ENCODE measurements at places on chromosomes 4 and X.

GRCh38 chr4:128827296-128827695 is 17.8 kb downstream of the JADE1 start:
- DNase-seq, result no peak

GRCh38 chr4:112901962-112902411 is 147.5 kb upstream of the ANK2 start:
- no peak for DNase-seq

DNA sequence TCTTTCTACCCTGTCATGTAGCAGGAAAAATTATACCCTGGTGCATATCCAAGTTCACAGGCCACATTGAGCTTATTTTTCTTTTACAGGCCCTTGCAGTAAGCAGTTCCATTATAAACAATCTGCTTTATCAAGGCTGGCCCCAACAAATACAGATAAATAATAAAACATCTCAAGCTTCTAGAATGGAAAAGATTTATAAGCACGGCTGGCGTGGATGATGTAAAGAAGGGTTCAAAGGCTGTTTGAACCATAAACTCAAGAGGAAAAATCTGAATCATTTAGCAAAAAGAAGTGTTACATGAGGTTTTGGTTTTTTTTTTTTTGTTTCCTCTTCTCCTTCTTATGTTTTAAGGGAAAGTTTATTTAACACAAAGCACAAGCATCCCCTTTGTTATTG is 109.7 kb downstream of the UNC5C start:
- no peak for DNase-seq

- DNase-seq, result no peak
Measured at GRCh38 chr4:53767482-53767881, 176.2 kb upstream of the LNX1 start.

DNA sequence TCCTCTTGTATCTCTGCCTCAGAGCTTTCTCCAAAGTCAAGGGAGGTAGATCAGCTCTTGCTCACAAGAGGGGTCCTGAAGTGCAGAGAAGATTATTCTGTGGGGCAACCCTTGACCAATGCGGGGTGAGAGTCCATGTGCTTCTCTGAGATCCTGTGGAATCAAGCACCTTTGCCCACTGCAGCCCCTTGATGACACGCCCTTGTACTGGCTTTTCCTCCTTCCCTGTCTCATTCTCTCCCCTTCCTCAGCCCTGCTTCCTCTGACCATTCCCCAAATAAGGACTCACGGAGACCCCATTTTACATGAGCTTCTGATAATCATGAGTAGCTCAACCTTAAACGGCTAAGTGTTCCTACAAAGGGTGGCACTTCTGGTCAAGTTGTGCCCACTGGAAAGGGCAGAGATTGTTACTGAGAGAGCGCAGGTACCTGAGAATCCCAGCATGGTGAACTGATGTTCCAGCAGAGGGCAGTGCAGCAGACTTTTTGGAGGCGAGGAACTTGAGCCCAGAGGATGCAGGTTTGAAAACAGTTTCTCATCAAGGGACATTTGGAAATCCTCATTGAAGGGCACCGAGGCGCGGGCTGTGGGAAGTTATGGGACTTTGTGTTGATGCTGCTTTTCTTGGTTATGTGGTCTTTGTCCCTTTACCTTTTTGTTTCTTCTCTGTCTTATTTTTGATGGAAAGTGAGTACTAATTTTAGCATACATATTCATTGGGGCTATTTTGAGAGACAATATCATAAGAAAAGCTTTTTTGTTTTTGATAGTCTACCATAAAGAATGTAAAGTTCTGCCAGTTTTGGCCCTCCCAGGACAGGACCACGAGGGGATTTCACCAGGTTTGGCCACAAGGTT is 201.3 kb downstream of the RBM46 start:
- DNase-seq, result no peak

DNA sequence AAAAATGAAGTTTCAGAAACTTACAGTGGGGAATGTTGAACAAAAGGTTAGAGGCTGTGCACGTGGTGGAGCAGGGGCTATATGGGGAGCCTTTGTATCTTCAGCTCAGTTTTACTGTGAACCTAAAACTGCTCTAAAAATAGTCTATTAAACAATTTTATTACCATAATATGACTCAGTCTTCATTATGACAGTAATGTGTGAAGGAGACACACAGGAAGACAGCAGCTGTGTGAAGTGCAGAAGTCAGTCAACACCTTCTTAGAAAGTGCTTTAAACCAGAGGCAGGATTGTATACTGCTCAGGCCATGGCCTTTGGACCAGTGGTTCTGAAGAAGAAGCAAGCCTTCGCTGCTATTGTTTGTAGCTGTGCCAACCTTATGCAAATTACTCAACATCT is 89.7 kb downstream of the ARHGAP10 start:
- no peak for DNase-seq

GRCh38 chr4:71304289-71304850 is 34.5 kb upstream of the SLC4A4 start:
- DNase-seq, result no peak

- DNase-seq, result no peak
Measured at GRCh38 chr4:24282446-24282845, 301.9 kb downstream of the DHX15 start.

GRCh38 chrX:108732630-108733321 is 3.6 kb downstream of the IRS4 start:
- DNase-seq, result no peak

- no peak for DNase-seq
Measured at GRCh38 chrX:31233941-31234496, 162.2 kb upstream of the FTHL17 start.

DNA sequence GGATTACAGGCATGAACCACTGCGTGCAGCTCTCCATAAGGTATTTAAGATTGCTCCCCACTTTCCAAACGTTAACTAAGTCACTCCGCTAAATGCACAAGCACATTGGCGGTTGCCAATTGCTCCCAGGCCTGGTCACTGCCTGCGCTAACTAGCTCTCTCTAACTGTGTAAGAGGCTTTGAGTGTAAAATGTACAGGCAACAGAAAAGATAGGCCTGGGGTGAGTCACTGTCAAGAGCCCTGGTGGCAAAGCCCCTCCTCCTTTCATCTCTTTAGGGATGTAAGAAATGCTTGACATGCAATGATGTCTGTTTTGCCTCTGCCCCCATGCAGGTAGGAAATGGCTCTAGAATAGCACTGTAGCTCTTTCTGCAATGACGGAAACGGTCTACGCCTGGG is 329.7 kb upstream of the GATB start:
- DNase-seq, result no peak

DNA sequence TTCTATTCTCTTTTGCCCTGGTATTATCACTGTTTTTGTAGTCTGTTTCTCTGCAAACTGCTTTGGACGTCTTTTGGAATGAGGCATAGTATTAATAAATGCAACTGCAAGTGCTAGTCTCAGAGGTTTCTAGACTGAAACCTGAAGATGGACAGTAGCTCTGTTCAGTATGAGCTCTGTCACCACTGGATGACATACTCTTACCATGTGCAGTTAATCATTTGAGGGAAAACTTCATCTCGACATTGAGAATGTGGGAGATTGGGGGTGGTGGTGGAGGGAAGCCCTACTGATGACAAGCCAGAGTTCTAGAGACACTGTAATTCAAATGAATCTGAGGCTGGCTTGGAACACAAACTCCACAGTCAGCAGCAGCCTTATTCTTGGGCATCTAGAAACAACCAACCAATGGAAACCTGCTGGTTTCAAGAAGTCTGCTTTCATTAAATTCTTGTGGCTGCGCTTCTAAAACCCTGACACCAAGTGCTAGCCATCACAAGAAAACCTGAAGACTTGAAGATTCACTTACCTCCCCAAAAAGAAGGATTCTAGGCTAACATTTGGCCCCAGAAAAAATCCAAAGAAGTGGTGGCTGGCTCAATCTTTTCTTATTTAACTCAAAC is 161.7 kb downstream of the RASL11B start:
- DNase-seq, result no peak

DNA sequence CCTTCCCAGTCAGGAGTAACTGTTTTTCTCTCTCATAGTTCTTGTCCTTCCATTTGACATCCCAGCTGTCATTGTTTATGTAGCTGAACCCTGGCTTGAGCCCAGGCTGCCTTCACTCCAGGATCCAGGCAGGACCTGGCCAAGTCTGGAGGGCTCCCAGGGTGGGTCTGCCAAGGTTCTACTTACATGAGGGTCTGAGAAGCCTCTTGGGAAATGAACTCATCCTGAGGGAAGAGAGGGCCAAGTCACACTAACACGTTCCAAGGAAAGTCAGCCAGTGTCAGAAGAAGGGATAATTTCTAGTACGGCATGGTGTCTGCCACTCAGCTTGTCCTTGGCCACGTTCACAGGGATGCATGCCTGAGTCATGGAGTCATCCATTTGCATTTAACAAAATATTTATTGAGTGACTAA is 54.8 kb upstream of the SRD5A3 start:
- DNase-seq, result no peak

DNA sequence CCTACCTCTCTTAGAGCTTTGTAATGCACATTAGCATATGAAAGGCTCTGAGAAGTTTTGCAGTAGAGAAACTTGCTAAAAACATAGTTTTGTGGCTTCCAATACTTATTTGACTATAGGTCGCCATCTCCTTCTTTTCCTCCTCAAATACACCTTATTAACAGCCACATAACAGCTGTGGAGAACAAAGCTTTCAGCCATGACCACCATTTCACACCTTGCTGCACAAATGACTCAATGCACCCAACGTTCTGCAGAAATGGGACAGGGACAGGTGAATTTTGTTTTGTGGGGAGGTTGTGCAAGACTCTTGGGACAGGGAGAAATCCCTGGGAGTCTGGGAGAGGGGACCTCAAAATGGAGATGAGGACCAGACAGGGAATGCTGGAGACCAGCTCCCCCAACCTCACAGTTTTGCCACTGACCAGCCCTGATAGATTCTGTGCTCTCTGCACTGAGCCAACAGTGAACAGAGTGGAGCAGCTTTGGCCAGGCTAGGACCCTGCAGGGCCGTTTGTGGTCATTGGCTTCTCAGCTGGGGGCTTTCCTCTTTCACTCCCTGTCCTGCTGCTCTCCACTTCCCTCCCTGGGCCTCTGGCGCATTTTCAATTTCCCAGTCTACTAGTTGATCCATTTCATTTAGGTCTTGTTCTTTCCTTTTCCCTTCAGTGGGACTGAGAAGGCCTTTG is 16.6 kb downstream of the FRMPD3 start:
- DNase-seq, result no peak

GRCh38 chr4:15706646-15707362 is 3.9 kb downstream of the BST1 start:
- no peak for DNase-seq

DNA sequence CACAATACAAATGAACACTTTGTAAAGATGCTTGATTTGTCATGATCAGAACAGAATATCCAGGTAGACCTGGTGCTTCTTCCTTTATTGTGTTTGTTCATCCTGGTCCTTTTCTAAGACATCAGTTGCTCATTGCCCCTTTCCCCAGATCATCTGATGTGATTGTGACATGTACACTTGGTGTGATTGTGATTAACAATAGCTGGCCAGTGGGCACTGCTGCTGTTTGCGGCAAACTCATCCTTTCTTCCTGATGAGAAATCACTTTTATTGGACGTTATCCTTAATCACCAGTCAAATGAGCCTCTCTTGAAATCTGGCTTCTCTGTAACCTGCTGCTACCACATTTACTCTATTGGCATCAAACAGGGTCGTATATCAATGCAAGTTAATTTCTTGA is 135.1 kb downstream of the PCDH7 start:
- DNase-seq, result no peak

GRCh38 chr4:41839916-41840854 is 91.7 kb upstream of the PHOX2B start:
- DNase-seq, result no peak

- DNase-seq, result no peak
Measured at GRCh38 chrX:47566841-47567240, 5.8 kb downstream of the ARAF start.

DNA sequence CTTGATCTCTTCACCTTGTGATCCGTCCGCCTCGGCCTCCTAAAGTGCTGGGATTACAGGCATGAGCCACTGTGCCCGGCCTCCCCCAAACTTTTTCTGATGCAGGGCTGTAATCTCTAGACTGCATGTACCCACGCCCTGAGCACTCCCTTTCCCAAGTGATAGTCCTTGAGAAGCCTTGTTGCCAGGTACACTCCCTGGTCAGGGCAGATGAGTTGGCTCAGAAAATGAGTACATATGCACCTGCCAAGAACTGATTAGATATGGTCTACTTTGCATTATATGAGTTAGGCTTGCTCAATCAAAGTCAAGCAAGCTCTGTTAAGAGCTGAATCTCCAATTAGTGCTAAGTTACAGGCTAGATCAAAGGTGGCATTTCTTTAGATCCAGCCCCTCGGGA is 20.3 kb downstream of the APOO start:
- no peak for DNase-seq

- DNase-seq, result no peak
Measured at GRCh38 chrX:78945186-78945912, at the start of gene P2RY10. Gene P2RY10, plus strand, starts transcription at chrX:78945391. Its CDS starts 15,130 bp downstream, at chrX:78960521.

GRCh38 chrX:155968326-155968661 is 29.2 kb upstream of the IL9R start:
- DNase-seq, result no peak

All from stimulated activated CD8-positive, alpha-beta memory T cell treated with anti-CD3 and anti-CD28 coated beads, Interleukin-7, amount 100 ng/mL, for 1 hour (primary cell).